ENCODE measurements at places on chromosomes 12 and 14.

DNA sequence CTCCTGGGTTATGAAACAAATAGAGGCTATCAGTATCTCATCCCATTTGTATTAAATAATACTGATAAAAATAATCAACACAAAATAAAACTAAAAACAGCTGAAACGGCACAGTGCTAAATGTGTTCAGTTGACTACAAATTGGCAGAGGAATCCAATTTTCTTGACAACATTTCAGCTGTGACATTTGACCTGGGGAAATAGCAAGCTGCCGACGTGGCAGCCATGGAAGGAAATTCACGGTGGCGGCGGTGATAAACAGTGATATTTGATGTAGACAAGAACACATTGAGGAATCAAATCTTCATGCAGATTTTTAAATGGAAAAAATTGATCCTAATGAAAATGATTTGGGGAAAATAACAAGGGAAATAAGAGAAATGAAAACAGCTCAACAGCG lies 159.1 kb upstream of the RTL1 start:
- DNase-seq, result no peak

- no peak for DNase-seq
Measured at GRCh38 chr14:100784523-100785337, 41.2 kb upstream of the MEG3 start.

- DNase-seq, result no peak
Measured at GRCh38 chr12:26399381-26399780, 204.0 kb downstream of the SSPN start.

- DNase-seq, result no peak
Measured at GRCh38 chr14:100864960-100865681, 38.4 kb downstream of the RTL1 start.

- DNase-seq, result no peak
Measured at GRCh38 chr14:55370883-55371455, 40.7 kb downstream of the ATG14 start.

DNA sequence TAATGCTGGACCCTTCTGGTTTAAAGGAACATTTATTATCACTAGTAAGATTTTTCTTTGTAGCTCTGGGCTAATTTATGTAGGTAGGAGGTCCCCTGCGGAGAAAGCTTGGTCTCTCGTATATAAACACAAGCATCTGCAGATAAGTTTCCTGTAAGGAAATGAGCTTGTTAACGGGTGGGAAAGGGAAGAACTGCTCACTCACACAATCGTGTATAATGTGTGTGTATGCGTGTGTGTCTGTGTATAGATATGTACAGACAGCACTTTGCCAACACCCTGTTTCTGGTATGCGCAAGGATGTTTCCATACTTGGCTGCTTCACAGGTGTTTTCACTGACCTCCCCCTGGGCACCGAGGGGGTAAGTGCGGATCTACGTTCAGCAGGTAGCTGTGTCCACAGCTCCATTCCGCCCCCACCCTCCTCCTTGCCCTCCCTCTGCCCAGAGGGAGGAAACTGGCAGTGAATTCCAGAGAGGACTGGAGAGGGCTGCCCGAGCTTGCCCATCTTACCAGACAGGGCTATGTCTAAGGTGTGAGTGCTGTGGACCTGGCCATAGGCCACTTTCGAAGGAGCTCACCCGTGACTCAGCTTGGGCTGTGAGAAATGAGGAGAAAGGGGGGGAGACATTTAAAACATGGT lies 65.2 kb downstream of the NINJ2 start:
- DNase-seq, result no peak

DNA sequence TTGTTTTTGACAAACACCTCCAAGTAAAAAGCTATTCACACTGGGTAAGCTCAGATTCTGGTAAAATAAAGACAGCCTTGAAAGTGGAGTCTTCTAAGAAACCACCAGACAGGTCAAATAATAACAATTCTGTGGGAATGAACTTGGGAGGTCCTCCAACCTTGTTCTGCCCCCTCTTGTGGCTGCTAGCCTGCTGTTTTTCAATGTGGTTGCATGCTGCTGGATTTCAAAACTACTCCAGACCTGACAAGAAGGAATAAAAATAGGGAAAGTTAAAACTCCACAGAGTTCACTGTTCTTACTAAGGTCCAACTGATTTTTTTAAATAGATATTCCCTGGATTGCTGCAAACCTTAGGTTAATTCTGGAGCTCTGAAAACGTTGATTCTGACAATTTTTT lies 32.2 kb upstream of the RIN3 start:
- DNase-seq, result no peak

DNA sequence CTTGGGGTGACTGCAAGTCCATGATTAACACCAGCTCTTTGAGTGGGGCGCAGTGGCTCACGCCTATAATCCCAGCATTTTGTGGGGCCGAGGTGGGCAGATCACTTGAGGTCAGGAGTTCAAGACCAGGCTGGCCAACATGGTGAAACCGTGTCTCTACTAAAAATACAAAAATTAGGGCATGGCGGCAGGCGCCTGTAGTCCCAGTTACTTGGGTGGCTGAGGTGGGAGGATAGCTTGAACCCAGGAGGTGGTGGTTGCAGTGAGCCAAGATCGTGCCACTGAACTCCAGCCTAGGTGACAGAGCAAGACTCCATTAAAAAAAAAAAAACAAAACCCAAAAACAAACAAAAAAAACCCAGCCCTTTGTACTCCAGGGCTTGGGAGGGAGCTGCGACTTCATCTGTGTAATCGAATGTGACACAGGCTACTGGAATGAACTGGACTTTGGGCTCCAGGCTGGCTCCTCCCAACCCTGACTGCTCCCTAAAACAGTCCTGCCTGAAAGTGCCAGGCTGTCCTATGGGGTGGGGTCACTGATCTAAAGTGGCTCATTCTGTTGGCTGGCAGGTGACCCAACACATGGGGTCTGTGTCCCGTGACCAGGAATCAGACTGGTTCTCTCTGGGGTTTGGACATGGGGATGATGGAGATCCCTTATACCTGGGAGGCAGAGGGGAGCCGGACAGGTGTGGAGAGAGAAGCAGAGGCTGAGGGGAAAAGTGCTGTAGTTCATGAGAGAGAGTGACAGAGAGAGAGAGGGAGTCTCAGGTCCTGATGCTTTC lies 9.3 kb upstream of the C12orf43 start:
- no peak for DNase-seq

DNA sequence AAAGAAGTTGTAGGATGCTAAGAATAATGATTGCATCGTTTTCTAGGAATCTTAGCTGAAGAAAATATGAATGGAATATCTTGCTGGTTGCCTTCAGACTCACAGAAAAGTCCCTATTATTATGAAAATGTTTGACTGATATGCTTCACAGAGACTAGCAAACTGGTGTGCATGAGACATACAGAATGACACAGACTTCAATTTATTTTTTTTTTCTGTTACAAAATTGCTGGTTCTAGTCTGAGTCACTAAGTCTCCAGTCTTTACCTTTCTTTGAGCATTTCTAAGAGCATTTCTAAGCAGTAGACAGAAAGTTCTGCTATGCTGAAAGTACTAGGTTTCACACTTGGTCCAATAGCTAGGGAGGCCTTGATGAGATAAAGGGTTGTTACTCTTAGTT lies 377.6 kb upstream of the ATP2B1 start:
- DNase-seq, result no peak

- DNase-seq, result no peak
Measured at GRCh38 chr14:99320621-99321235, 48.7 kb upstream of the BCL11B start.
